ENCODE measurements at places on chromosomes 12 and 14.

DNA sequence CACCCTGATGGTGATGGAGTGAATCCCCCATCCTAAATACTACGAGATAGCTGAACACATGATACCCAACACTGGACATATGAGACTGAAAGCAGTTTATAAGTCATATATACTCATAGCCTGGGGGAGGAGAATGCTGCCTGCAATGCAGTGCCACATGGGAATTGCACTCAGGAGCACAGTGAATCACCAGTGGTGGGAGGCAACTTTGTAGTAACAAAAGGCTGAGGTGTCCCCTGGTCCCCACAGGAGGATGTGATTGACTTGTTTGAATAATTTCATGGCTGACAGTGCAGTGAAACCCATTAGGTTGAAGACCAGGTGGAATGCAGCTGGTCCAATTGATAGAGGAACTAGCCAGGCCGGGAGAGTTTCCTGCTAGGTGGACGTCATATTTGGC is 20.2 kb downstream of the CCDC38 start:
- no peak for DNase-seq

DNA sequence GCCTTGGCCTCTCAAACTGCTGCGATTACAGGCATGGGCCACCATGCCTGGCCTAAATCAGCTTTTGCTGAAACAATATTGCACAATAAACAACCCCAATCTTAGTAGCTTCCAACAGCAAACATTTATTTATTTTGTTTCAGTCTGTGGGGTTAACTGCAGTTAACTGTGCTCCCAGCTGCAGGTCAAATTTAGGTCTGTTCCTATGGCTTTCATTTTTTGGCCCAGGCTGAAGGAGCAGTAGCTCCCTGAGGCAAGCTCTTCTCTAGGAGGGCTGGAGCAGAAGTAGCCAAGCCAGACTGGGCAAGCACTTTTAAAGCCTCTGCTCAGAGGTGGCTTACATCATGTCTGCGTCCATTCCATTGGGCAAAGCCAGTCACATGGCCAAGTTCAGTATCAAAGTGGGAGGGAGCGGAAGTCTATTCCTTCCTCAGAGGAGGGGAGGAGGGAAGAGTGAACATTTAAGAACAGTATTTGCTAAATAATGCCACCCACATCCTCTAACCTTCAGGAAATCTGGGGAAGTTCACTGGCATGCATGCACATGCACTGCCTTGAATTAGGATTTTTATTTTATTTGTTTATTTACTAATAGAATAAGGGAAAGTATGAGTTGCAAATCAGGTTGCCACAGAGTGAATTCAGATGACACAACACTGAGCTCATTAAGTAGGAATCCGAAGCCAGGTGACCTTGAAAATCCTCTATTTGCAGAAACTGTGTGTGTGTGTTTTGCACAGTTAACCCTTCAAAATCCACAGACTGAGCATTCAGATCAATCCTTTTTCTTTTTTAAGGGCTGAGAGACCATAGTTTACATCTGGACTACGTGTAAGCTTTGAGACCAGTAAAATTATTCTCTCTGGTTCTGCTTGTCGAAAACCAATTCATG is 122.0 kb upstream of the SEL1L start:
- no peak for DNase-seq

- no peak for DNase-seq
Observed at GRCh38 chr12:19856389-19856788, 417.1 kb downstream of the AEBP2 start.

DNA sequence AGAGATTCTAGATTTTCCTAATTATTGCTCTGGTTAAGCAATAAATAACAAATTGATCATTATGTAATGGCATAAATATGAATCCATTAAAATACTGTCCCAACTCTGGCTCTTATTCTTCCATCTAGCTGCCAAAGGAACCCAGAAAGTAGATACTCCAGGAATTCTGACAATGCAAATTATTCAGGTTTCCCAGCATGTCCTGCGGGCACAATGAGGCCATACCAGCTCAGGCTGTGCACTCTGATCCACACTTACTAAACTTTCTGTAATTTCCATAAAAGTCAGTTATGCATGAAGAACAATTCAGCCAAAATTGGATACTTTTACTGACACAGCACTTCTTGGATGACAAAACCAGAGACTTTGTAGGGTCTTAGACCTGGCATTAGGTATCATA is 576.3 kb downstream of the KCNH5 start:
- no peak for DNase-seq
